Ascending aorta (tissue), 2 donors: ENCODE measurements at places on chromosomes 11 and 22. TPM values are rescaled to one million over a fixed set of nuclear protein-coding genes. Genes with fewer than 3 reads are reported as not detected.
A peak's percentile ranks its signal among the peaks of the same experiment; 100 is the strongest.

The RAPSN gene
- total RNA-seq: not detected

The TP53AIP1 gene
- total RNA-seq: not detected

- no peaks in the 10 kb centered on the region for H3K27me3 ChIP-seq
- H3K4me3 ChIP-seq: no peak overlapping the region
- peaks cover 34% of the 10 kb centered on the region for H3K36me3 ChIP-seq
- H3K27ac ChIP-seq: no peak overlapping the region
- H3K4me1 ChIP-seq: no peaks in the 10 kb centered on the region
Measured at GRCh38 chr22:43167001-43167589, 15.7 kb downstream of the TSPO start.

- no peaks in the 10 kb centered on the region for H3K36me3 ChIP-seq
- no peak for DNase-seq
- no peak overlapping the region for H3K4me3 ChIP-seq
- peaks cover 45% of the 10 kb centered on the region for H3K4me1 ChIP-seq
- peak overlapping the region; percentile 83 for H3K27ac ChIP-seq
Measured at GRCh38 chr22:45475063-45475747, 27.5 kb upstream of the FBLN1 start.

DNA sequence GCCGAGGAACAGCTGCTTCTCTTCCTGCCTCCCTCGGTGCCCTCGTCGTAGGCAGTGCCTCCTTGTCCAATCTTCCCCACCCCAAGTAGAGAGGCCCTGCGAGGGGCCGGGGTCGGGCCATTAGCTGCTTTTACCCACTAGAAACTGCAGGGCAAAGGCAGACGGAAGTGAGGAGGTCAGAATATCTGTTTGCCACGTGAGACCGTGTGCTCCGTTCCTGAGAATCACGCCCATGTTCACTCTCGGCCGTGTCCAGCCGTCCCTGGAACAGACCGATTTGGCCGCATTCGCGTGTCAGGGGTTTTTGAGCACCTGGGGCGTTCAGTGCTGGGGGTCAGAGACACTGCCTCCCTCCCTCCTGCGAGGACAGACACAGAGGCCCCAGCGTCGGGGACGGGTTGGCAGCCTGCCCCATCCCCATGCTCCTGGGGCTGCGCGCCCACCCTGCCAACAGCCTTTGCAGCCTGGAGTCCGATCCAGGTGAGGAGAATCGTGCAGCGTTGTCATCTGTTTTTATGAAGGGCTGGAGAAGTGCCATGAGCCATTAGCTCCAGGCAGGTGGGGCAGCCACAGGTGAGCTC, 982.2 kb downstream of the BRD1 start:
- no peak overlapping the region for H3K4me3 ChIP-seq
- DNase-seq: no peak
- H3K27me3 ChIP-seq: no peaks in the 10 kb centered on the region
- no peaks in the 10 kb centered on the region for H3K4me1 ChIP-seq
